ENCODE measurements at places on chromosomes 2 and 18.

- no peak for DNase-seq
Observed at GRCh38 chr18:7366597-7366996, 135.7 kb downstream of the LRRC30 start.

DNA sequence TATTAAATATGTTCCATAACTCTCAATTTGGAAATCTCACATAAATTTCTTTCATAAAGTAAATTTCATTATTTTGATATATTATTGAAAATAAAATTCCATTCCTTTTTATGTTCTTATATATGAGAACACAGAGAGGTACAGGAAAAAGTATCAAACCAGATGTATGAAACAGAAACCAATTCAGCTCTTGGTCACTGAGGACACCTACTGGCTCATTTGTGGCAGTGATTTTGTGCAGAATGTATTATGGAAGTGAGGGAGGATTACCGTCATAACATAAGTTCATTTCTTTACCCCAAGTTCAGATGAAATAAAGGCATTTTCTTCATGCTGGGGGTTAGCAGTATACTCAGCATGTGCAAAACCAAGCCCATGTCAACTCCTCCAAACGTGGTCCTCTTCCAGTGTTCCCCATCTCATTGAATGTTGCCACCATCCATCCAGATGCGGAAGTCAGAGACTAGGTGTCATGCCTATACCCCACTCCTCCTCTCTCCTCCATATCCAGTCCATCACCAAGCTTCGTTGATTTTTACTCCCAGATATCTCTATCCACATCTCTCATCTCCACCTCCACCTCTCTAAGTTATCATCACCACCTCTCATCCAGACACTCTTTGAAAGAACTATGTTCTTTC lies 41.7 kb upstream of the MALL start:
- DNase-seq = no peak

DNA sequence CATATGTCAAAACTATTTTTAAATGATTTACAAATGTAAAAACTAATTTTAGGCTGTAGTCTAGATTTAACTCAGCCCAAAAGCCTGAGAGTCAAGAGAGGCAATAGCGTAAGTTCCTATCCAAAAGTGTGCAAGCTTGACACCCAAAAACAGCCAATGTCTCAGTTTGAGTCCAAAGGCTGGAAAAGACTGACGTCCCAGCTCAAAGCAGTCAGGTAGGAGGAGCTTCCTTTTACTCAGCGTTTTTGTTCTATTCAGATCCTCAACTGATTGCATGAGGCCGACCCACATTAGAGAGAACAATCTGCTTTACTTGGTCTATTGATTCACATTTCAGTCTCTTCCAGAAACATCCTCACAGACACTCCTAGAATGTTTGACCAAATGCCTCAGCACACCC lies 51.8 kb downstream of the MYL12B start:
- DNase-seq = no peak

DNA sequence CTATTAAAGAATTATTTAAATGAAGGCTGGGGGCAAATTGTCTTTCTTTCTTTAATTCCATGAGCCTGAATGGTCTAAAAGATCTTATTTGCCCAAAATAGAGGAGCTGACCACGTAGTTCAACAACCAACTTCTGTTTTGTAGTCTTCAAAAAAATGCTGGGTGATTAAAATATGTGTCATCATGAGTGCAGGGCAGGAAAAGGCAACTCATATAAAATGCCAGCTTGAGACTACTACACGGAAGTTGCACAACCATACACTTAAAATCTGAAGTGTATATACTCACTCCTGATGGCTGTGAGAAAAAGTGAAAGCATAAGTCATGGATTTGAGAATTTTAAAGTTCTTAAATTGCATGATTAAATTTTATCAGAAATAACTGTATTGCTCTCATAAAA lies 210.9 kb downstream of the DYM start:
- no peak for DNase-seq

DNA sequence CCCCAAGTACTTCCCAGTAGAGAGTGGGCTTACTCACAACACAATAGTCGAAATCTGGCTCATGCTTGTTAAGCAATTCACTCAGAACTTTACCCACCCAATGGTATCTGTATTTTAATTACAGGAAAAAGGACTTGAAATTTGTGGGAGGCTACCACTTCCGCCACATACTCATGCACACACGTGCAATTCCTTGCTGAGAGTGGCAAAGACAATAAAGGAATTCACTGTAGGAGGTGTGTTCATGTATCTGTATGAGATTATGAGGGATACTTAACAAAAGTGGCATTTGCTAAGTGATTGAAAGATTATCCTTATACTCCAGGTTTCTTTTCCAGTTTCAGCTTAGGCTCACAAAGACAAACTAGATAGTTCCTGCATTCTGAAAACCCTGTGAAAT lies 14.9 kb upstream of the LYPD6 start:
- no peak for DNase-seq

- DNase-seq = no peak
Observed at GRCh38 chr18:24543795-24544498, 83.5 kb downstream of the HRH4 start.

DNA sequence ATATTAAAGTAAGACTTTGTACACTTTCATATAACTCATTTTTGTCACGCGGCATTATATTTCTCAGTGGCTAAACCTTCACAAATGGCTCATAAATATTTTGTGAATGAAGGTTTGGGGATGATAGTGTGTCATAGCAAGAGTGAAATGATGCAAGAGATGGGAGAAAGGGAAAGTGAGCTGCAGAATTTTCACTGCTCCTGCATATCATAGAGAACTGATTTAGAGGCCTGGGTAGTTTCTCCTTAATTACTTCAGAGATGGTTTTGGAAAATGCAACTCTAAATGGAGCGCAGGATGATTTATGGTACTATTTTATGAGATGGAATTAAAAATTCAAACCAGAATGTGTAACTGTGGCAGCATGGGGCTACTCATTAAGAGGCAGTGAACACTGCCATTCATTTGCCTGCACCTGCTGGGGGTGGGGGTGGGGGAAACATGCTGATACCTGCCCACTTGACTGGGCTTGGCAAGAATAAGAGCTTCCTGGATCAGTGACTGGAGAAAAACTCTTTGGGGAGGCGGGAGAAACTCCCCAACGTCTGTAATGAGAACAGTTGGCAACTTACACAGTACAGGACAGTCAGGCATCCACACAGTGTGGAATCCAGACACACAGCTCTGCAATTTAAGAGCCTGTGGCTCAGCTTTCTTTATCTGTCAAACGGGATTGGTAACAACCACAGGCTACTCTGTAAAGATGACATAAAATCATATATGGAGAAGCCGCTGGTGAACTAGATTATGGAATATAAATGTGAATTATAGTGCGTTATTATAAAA lies 941.9 kb downstream of the SLC4A3 start:
- no peak for DNase-seq

GRCh38 chr2:50838316-50838715 lies 193.6 kb downstream of the NRXN1 start:
- DNase-seq = no peak

GRCh38 chr18:78736015-78736690 lies 243.5 kb upstream of the SALL3 start:
- no peak for DNase-seq

- no peak for DNase-seq
Observed at GRCh38 chr18:49029628-49030027, 78.9 kb upstream of the SMAD7 start.

GRCh38 chr2:98588880-98589431 lies 19.4 kb downstream of the COA5 start:
- DNase-seq = no peak

DNA sequence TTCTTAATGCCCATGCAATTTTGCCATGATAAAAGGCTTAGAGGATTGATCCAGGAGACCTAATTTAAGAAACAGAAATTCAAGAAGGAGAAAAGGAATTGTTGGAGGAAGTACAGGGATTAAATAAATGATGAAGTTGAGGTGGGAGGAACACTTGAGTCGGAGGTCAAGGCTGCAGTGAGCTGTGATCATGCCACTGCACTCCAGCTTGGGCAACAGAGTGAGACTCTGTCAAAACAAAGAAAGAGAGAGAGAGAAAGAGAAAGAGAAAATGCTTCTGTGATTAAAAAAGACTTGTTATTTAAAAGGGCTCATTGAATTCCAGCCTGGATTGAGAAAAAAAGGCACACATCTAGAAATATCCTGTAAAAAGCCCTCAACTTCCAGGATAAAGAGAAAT lies 123.2 kb downstream of the B3GNT2 start:
- DNase-seq = no peak

DNA sequence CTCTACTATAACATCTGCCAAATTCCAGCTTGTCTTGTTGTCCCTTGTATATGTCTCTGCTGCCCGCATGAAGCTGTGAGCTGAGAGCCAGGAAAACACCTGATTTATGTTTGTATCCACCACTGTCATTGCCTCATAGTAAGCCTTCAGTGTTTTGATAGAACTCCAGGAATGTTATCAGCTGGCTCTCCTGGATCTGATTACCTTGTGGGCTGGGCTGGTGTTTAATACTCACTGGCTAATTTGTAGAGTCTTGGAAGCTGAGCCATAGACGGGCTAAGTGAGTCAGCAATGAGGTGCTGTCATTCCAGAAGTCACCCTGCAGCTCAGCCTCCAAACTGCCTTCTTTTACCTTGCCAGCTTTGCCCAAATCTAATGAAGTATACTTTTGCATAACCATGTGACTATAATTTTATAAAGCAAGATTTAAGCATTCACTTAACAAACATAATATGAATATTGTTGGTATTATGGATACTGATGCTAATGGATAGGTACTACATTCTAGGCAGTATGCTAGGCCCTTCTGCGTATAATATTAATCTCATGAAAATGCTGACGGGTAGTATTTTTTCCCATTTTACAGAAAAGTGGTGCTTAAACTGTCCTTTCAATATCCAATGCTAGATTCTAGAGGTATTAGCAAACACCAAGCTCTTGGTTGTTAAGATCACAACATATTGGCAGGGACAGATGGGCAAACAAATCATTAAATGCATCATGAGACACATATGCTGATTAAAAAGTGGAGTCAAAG lies 62.7 kb upstream of the GATA6 start:
- DNase-seq = no peak

GRCh38 chr18:46297621-46298020 lies 193.4 kb downstream of the HAUS1 start:
- DNase-seq = no peak

DNA sequence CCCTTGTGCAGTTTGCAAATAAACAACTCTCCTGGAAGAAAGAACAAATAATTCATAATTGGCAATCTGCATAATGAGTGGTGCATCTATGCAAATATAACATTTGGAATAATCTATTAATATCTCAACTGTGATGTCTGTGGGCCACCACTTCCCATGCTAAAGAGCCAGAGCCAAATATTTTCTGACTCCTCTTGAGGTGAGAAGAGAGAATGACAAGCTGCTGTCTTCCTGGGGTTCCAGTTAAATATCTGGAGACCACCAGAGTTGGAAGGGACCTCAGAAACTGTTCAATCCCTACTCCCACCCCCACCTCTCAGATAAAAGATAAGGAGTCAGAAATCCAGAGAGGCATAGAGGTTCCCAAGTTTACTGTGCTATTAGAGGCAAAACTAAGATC lies 241.0 kb upstream of the SLC14A2 start:
- no peak for DNase-seq

DNA sequence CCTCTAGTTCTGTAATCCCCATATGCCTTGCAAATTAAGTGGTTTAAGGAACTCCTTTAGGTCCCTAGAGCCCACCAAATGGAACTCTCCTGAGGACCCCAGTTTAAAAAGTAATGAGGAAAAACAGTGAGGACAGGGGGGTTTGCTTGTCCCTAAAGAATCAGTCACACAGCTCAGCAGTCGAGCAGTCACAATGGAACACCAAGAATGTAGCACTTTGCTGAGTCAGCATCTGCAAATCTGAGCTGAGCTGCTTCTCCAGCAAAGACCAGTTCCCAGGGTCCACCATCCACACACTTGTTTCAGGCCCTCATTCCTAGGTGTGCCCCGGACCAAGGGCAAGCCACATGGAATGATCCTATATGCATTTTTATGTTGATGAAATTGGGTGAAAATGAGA lies 46.2 kb upstream of the NEDD4L start:
- no peak for DNase-seq

DNA sequence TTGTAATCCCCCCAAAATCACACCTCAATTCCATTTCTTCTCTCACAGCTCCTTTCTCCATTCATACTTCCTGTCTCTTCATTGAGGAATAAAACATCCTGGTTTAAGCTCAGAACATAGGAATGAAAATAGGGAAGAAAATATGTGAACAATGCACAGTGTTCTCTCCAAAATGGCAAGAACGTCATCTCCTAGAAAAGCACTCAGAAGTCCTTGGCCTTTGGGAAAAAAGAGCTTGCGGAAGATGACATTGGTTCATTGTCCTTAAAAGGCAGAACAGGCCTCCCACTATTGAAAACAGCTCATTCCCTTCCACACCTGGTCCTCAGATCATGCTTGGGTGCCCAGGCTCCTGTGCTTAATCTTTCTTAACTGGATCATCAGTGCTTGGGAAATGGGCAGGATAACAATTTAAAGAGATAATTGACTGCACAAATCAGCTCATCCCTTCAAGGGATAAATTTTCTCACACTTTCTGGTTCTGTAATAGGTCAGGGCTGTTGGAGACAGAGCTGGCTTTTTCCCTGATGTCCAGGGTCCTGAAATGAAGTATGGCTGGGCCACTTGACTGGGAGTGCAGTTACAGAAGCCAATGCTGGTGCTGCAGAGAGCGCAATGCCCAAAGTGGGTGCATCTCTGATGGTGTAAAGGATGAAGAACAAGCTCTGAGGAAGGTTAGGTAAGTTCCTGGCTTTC lies 69.2 kb downstream of the MARCHF4 start:
- DNase-seq = no peak

DNA sequence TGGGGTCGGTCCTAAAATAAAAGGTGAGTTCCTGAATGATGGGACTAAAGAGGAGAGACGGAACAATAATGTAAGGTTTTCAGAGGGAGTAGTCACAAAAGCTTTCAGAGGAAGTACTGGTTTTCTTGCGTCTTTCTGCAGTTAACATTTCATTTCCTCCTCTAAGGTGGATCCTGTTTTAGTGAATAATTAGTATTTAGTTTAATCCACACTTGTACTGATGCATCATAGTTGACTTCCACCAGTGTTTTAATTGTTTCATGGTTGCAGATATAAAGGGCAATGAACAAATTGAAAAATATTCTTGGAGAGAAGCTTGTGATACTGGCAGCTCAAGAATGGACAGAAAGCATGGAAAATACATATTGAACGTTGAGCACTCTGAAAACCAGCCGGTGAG lies at the start of gene DYNAP:
TSS of gene DYNAP (plus strand) at position 301 of the 400 bp plus-strand sequence. CDS start at position 339, 38 bp downstream.
- DNase-seq = no peak

DNA sequence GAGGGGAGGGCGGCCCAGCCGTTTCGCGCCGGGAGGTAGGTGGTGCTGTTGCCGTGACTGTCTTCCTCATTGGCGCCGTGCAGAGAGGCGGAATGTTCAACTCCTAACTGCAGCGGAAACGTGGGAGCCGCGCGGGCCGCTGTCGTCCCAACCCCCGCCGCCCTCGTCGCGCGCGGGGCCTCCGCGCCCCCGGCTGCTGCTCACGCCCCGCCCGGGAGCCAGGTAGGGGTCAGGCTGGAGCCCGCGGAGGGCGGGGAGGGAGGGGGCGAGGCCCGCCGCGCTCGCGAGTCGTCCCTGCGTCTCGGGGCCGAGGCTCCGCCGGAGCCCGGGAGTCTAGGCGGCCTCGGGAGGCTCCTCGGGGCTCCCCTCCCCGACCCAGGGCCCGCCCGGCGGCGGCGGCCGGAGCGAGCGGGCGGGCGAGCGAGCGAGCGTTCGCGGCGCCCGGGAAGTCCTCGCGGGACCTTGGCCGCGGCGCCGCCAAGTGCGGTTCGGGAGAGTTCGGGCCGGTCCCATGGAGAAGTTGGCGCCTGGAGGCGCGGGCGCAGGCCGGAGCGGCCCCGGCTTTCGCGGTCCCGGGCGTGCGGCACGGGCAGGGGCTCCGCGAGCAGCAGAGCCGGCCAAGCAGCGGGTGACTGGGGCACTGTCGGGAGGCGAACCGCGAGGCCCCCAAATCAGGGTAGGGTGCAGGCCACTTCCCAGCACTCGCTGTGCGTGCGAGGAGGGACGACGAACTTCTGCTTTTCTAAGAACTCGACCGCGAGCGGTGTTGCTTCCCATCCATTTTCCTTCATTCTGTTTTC lies at the start of gene MAP3K20:
TSS of gene MAP3K20 (plus strand) at position 66 of the 800 bp plus-strand sequence. CDS start 15,186 bp downstream, outside the sequence.
- peak; percentile 34 for DNase-seq

Measured in stimulated activated CD8-positive, alpha-beta memory T cell treated with anti-CD3 and anti-CD28 coated beads, Interleukin-7, amount 100 ng/mL, for 48 hours (primary cell).